ENCODE measurements at places on chromosomes 2 and 18. TPM values are rescaled to one million over a fixed set of nuclear protein-coding genes. Genes with fewer than 3 reads are reported as not detected.

The VIT gene
- not detected for polyA plus RNA-seq

The HDAC4 gene
- 9.0 TPM for polyA plus RNA-seq

The CCBE1 gene
- polyA plus RNA-seq = not detected

The SERPINB3 gene
- polyA plus RNA-seq = not detected

The ZSWIM2 gene
- polyA plus RNA-seq = not detected

The ONECUT2 gene
- not detected for polyA plus RNA-seq

The POTEI gene
- not detected for polyA plus RNA-seq

The NFATC1 gene
- 23.8 TPM for polyA plus RNA-seq
